CD4-positive, alpha-beta T cell (primary cell): ENCODE measurements at places on chromosomes 6 and 20. TPM values are rescaled to one million over a fixed set of nuclear protein-coding genes. Genes with fewer than 3 reads are reported as not detected.

The MTFR2 gene
- 1.1 TPM for total RNA-seq

The SNAI1 gene
- total RNA-seq, result 1.7 TPM

- no peak for DNase-seq
Observed at GRCh38 chr6:15044146-15044882, 201.6 kb upstream of the JARID2 start.

The SLC4A11 gene
- 0.08 TPM for total RNA-seq

GRCh38 chr6:90028066-90028778, 134.0 kb downstream of the GJA10 start:
- no peak for DNase-seq

- DNase-seq, result no peak
Observed at GRCh38 chr6:144123421-144123820, 26.9 kb upstream of the STX11 start.

GRCh38 chr20:33995053-33995831, 1.5 kb downstream of the RALY start:
- no peak for DNase-seq

- no peak for DNase-seq
Observed at GRCh38 chr6:108193131-108193530, 27.3 kb downstream of the NR2E1 start.
